ENCODE measurements at places on chromosomes 4 and X.

- no peak for DNase-seq
Observed at GRCh38 chrX:54721424-54721823, 76.6 kb downstream of the ITIH6 start.

DNA sequence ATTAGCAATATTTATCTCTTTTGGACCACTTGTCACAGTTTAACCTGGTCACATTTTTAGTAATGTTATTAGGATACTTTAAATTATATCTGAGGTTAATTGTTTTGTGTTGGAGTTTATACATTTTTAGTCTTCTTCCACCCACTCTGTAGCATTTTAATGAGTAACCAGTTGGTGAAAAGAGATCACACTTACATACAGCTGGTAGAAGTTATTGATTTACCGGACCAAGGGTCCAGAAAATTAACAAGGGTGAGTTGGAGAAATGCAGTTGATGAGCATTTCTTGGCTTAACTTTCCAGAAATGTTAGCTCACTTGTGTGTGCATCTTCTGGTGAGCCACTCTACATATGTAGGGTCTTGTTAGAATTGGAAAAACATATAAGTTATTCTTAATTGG is 219.6 kb downstream of the GRXCR1 start:
- DNase-seq, result no peak

- DNase-seq, result peak; percentile 23
Observed at GRCh38 chrX:2610246-2611170, 80.6 kb upstream of the CD99 start.

DNA sequence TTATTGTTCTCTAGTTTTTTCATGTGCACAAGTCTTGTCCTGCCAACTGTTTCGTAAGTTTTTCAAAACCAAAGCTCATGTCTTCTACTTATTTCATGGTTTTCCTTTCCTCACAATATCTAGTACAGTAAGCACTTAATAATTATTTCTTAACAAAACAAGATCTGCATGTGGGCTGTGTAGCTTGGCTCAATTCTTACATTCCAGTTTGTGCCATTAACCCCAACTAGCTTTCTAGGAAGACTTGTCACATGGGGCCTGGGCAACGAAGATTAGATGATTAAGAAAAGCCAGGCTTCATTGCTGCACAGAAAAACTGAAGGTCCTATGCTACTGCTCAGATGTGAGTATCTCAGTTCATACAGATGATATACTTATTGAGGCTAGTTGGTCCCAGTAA is 155.3 kb upstream of the TEX13A start:
- no peak for DNase-seq

DNA sequence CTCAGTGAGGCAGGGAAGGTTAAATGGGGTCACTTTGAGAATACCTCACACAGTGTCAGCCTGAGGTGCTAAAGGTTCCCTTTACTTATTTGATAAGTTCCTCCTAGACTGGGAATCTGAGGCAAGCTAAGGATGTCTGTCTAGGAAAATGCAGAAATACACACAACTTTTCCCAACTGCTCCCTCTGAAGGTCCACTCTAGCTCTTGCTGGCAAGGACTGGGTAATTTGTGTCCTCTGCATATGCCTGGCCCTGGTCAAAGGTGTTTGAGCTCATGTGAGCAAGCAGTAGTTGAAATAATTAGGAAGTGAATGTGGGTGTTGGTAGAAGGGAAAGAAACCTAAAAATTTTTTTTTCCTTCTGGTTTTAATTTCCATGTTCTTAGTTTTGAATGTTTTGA is 21.3 kb downstream of the TXLNG start:
- DNase-seq, result no peak

- DNase-seq, result no peak
Observed at GRCh38 chrX:106698693-106699092, 27.8 kb upstream of the RNF128 start.

DNA sequence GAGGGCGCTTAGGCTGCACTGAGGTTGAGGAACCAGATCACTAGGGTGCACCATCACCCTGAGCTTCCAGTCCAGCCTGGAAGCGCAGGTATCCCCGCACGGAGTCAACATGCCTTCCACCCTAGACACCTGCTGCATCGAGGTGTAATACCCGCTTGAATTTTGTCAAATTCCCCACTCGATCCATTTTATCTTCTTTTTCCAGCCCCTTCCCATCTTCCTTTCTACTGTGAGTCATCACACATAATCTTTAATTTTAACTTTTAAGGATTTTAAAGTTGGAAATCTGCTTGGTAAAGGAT is 821 bp downstream of the PLK4 start:
- no peak for DNase-seq

- no peak for DNase-seq
Observed at GRCh38 chr4:833156-833555, 7.2 kb upstream of the CPLX1 start.

- DNase-seq, result no peak
Observed at GRCh38 chr4:3317656-3318211, 24.9 kb downstream of the RGS12 start.

DNA sequence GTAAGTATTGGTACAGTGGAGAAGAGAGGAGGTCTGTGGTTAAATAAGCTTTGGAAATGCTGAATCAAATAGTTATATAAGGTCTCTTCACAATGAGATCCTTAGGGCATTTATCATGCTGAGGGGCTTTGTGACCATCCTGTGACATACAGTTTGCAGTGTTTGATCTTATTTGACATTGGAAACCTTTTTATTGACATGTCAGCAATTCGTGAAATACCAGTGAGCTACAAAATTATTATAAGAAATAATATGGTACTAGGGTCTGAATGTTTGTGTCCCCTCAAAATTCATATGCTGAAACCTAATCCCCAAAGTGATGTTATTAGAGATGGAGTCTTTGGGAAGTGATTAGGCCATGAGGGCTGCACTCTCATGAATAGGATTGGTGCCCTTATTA is 98.4 kb downstream of the MID1IP1 start:
- DNase-seq, result no peak

GRCh38 chr4:152687974-152688599 is 8.3 kb upstream of the TMEM154 start:
- DNase-seq, result no peak

- DNase-seq, result no peak
Observed at GRCh38 chr4:139913398-139913990, 240.5 kb downstream of the MAML3 start.

GRCh38 chr4:106329041-106329618 is 12.8 kb downstream of the AIMP1 start:
- peak; percentile 56 for DNase-seq

DNA sequence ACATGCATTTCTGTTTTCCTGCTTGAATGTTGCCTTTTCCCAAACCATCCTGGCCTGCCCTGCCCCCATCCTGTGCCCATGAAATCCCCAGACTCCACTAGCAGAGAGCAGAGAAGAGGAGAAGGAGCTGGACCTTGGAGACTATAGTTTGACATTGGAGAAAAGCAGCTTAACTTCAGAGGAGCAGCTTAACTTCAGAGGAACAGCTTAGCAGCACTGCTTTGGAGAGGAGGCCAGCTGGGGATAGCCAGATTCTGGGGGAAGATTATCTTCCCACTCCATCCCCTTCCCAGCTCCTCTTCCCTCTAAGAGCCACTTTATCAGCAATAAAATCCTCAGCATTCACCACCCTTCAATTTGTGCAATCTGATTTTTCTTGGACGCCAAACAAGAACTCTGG is 443.0 kb downstream of the PCDH10 start:
- no peak for DNase-seq

DNA sequence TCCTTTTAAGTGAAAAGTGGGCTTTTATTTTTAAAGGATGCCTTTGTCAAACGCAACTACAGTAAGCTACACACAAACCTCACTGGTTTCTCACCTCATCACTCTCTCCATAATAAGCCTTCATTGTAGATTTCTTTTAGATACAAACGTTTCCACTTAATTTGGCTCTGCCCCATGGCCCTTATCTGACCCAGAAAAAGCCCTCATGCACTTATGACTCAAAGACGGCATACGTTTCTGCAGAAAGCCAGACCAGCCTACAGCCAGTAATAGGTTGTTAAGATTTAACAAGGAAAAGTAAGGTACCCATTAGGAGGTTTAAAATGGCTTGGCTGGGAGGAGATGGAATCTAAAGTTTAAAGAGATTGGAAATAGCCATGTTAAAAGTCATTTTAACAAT is 914.6 kb upstream of the INTU start:
- no peak for DNase-seq

GRCh38 chr4:55121246-55121645 is 4.1 kb downstream of the KDR start:
- no peak for DNase-seq

DNA sequence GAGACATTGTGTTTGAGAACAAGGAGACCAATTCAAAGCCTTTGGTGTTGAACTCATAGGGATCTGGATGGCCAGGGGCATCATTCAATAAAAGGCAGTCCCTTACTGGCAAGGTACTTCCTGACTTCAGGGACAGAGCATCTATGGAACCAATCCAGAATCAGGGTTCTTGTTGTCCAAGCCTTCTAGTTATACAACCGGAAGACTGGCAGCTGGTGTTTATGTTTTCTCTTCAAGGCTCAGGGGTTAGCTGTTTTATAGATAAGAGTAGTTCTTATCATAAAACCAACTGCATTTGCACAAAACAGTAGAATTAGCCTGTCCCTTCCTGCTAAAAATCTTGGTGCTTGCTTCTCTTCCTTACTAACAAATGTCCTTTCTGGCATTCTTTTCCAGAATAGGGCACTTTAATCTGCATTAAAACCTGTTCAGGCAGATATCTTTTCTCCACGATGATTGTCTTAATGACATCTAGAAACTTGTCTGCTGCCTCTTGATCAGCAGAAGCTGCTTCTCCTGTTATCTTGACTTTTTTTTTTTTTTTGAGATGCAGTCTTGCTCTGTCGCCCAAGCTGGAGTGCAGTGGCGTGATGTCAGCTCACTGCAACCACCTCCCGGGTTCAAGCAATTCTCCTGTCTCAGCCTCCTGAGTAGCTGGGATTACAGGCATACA is 38.4 kb upstream of the ARHGEF6 start:
- peak; percentile 69 for DNase-seq
